Kasumi-1 (cell line): ENCODE measurements at places on chromosomes 6 and 20.

DNA sequence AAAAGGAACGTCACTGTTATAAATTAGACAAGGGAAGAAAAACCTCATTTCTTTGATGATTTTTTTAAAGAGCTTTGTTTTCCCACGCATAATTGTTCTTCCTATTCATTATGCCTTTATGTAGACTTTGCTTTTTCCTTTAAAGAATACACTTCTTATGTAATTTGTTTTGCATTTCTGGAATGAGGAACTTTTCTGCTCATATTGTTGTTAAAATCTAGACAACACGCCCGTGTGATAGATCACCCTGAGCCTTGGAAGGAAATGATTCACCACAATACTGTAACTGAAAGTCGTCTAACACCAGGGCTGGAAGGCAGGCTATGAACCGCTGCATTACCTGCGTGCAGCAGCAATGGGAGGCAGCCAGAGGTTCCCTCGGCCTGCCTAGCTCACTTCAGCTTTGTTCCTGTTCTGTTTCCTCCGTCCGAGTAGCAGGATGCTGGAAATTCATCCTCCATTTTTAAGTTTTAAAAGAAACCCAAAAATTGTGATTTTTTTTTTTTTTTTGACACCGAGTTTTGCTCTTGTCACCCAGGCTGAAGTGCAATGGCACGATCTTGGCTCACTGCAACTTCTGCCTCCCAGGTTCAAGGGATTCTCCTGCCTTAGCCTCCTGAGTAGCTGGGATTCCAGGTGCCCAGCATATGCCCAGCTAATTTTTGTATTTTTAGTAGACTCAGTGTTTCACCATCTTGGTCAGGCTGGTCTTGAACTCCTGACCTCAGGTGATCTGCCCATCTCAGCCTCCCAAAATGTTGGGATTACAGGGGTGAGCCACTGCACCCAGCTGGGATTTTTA is 49.6 kb upstream of the ZNF217 start:
- peak; percentile 95 for DNase-seq

DNA sequence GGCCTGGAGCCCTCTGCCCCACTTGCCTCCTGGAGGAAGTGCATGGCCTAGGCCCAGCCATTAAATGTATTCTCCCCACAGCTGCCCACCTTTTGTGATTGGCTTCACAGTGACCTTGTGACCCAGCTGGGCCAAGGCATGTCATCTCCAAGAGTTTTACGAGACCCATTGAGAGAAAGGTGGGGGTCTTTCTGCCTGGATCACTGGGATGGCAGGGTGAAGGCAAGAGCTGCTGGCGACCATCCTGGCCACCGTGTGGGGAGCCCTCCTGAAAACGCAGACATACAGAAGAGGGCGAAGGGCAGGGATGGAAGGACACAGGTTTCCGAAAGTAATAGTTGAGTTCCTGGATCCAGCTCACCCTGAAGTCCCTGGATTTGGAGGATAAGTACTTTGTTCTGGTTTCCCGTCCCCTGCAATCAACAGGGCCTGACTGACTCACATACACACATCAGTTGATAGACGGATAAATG is 12.3 kb upstream of the SPO11 start:
- no peak for DNase-seq

GRCh38 chr6:16329233-16329632 is 90.8 kb downstream of the GMPR start:
- no peak for DNase-seq

DNA sequence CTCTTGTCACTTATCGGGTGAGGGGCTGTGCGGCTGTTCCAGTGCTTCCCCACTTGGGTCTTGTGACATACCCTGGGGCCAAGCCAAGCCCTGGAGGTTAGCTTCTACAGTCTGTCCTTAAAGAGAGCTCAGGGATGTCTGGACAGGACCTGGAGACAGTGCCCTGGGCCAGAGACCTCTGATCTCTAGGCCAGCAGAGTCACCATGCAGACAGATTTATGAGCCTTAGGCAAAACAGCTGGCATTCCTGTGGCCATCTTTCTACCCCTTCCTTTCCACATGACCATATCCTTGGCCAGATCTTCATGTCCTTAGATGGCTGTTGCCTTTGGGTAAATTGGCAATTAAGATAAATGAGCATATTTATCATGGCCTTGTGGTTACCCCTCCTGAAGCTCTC is 678.6 kb downstream of the MAFB start:
- DNase-seq = no peak

- DNase-seq = no peak
Measured at GRCh38 chr6:56388415-56388755, 141.0 kb upstream of the COL21A1 start.
